ENCODE measurements at places on chromosomes 16 and 17. TPM values are rescaled to one million over a fixed set of nuclear protein-coding genes. Genes with fewer than 3 reads are reported as not detected.
A peak's percentile ranks its signal among the peaks of the same experiment; 100 is the strongest.

DNA sequence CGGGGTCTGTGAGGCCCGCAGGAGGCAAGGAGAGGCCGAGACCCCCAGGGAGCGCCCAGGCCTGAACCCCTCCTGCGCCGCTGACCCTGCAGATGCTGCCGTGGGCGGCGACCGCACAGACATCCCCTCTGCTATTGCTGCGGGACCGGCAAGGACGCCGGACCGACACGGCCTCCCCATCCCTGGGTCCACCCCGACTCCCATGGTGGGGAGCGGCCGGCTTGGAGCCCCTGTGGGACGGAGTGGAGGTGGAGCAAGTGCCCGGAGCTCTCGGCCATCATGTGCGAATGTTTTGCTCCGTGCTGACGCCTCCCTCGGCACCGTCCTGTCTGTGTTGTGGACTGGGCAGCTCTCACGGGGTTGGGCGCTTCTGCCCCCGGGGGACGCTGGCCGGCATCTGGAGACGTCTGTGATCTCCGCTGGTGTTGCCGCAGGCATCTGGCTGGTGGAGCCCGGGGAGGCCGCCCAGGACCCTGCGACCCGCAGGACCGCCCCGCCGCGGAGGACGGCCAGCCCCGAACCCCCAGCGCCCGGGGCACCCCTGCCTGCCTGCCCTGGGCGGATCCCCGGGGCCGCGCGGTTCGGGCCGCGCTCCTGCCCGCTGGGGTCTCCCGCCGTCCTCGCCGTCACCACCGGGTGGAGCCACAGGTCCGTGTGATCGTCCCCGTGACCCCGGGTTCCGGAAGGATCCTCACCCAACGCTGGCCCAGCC lies 12.8 kb upstream of the GNG13 start:
- DNase-seq, result peak; percentile 40

DNA sequence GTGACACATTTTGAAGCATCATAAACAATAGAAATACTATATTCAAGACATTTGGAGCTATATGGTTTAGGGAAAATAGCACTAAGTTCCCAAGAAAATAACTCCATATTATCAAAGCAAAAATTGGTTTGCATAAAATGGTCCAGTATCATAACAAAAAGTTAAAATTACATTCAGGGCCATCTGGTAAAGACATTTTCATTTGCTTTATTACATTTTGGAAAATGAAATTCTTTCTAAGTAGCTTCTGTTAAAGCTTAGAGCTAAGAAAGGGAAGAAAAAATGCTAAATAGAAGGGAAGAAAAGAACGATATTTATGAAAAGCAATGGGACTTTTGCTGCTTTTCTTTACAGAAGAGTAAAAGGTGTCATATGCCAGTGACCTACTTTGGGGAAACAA lies 155.4 kb upstream of the GOT2 start:
- no peak for DNase-seq

DNA sequence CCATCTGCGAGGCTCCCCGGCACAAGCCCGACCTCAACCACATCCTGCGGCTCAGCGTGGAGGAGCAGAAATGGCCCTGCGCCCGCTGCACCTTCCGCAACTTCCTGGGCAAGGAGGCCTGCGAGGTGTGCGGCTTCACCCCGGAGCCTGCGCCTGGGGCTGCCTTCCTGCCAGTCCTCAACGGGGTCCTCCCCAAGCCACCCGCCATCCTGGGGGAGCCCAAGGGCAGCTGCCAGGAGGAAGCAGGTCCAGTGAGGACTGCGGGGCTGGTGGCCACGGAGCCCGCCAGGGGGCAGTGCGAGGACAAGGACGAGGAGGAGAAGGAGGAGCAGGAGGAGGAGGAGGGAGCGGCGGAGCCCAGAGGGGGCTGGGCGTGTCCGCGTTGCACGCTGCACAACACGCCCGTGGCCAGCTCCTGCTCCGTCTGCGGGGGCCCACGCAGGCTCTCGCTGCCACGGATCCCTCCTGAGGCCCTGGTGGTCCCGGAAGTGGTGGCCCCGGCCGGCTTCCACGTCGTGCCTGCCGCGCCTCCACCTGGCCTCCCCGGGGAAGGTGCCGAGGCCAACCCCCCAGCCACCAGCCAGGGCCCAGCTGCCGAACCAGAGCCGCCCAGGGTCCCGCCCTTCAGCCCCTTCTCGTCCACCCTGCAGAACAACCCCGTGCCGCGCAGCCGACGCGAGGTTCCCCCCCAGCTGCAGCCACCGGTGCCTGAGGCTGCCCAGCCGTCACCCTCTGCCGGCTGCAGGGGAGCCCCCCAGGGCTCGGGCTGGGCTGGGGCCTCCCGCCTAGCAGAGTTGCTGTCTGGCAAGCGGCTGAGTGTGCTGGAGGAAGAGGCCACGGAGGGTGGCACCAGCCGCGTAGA lies 13.1 kb upstream of the PRR35 start:
- DNase-seq, result peak; percentile 30

DNA sequence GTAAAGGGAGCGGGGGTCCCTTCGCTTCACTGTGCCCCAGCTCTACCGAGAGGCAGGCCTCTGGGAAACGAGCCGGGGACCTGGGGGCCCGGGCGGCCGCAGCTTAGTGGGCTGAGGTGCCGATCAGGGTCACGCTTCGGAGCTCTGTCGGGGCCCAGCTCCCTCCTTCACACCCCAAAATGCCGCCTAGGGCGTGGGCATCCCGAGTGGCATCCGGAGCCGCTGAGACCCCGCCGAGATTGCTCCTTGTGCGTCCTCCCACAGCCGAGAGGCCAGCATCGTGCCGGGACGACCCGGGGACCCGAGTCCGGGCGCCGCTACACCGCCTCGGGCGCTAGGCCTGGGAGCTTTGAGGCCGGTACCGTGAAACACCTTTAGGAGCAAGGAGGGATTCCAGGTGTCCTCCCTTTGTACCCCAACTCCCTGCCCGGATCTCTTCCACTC lies 1.3 kb downstream of the SALL1 start:
- DNase-seq, result no peak

DNA sequence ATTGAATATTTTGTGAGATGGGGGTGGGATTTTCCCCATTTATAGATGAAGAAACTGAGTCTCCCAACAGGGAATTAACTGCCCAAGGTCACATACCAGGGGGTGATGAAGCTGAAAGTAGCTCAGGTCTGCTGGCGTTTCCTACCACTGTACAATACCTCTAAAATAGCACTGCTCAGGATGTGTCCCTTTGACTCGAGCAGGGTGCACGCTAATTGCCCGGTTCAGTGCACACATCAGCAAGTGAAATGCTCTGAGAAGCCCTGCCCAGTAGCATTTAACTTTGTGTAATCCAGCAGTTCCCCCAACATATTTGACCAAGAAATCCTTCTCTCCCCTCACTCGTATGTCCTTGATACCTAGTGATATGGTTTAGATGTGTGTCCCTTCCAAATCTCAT lies 50.1 kb upstream of the DDX52 start:
- no peak for DNase-seq

Gene ZSWIM7
- 12.8 TPM for total RNA-seq

- peak; percentile 71 for DNase-seq
These were observed 27.8 kb downstream of the AXIN1 start for GRCh38 chr16:324451-325334.

Gene CNGB1
- not detected for total RNA-seq

Measured in activated T-helper 2 cell treated with anti-CD3 and anti-CD28 coated beads, Interferon-gamma antibody, Interleukin-2, Interleukin-4, amounts not matched to agents 10 μg/mL and 5 μg/mL and 100 μg/mL, durations not matched to agents 14 hours and 24 hours and 36 hours (primary cell).